ENCODE measurements at places on chromosomes 1 and 21.

GRCh38 chr1:172277275-172277674, 143.2 kb upstream of the C1orf105 start:
- DNase-seq: no peak

DNA sequence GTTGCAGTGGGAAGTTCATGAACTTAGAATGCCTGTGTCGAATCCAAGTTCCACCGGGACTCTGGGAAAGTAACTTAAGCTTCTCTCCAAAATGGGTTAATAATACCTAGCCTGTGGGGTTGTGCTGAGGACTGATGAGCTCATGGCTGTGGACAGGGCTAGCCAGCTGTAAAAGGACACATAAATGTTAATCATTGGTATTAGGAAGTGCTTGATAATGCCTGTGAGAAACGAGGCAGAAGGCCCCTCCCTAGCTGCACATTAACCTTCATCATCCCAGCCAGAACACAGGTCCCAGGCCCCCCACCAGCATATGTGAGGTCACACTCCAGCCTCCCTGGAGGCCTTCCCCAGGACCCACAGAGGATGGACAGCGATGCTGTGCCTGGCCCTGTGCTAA, 789 bp upstream of the GJB4 start:
- DNase-seq: no peak

GRCh38 chr1:46817814-46818213, 19.0 kb downstream of the CYP4B1 start:
- DNase-seq: no peak

DNA sequence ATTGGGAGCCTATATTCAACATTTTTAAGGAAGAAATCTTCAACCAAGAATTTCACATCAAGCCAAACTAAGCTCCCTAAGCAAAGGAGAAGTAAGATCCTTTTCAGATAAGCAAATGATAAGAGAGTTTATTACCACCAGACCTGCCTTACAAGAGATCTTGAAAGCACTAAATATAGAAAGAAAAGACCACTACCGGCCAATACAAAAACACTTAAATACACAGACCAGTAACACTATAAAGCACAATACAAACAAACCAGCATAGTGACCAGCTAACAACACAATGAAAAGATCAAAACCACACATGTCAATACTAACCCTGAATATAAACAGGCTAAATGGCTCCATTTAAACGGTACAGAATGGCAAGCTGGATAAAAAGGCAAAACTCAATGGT, 165.4 kb downstream of the MRPL39 start:
- DNase-seq: no peak

GRCh38 chr21:16534408-16535101, 804.8 kb downstream of the USP25 start:
- no peak for DNase-seq

DNA sequence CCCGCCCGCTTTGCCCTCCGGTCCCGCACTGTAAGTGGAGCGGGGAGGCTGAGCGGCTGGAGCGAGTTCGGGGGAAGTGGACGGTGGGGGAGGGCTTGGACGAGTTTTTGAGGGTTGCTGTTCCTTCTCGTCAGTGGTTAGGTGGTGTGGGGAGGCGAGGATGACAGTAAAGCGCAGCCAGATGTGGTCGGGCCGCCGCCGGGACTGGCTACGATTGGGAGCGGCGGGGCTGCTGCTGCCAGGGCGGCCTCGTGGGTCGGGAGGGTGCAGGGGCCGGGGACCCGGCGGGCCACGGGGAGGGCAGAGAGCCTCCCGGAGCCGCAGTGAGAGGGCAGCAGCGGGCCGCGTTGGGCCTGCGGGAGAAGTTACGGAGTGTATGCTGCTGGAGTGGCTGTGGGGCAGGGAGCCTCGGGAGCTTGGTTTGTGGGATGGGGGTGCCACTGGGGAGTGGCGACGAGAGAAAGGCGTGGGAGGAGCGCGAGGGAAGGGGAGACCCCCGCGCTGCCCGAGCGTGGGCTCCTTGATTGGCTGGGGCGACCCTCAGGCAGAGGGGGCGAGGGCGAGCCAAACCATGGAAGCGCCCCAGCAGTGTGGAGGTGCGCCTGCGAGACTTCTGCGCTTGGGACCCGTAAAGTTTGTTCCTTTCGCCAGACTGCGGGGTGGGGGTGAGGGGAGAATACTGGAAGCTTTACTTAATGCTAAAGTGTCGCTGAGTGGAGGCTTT, 2.1 kb downstream of the ADGRL2 start:
- no peak for DNase-seq

DNA sequence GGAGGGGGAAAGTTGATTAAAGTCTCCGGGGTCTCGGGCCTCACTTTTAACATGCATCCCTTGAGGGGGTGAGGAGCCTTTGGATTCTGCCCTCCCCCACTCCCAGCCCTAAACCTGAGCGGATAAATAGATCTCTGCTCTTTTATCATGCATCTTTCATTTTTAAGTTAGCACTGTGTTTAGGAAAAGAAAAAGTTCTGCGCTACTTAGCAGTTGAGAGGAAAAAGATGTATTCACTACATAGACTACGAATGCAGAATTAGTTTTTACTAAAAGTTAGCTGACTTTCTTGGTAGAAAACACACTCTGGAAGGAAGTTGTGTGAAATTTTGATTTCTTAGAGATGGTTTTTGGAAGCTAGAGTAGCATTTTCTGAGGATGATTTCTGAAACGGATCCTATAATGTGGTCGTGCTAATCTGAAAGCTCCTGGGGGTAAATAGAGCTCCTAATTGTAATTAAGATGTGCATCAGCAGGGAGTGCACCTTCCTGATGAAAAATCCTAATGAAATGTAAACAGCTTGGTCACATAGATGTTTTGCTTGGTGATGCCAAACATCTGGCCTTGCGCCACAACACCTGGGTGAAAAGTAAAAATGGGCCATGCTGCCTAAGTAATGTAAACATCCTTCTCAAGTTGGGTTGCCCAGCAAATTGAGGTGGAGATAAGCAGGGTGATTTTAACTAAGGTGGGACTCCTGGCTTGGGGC, 1.8 kb downstream of the ROR1 start:
- DNase-seq: no peak

Measured in Kasumi-1 (cell line).